ENCODE measurements at places on chromosomes 5 and 9.

- DNase-seq = no peak
Observed at GRCh38 chr5:109989994-109990722, 300.4 kb downstream of the MAN2A1 start.

DNA sequence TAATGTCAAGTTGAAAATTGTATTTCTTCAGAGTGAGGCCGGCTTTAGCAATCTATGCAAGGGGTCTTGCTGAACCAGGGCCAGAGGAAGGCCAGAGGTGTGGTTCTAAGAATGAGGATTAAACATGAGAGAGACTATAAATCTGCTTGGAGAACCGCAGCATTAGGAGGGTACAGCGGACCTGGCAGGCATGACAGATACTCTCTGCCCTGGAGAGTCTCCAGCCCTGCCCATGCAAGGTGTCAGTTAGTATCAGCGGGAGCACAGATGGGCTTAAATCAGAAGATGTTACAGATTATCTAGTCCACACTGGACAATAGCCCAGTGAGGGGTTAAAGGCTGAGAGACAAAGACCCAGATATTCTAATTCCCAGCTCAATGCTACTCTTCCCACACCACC is 11.5 kb upstream of the GPX3 start:
- no peak for DNase-seq

GRCh38 chr5:168120401-168121137 is 170.9 kb upstream of the WWC1 start:
- no peak for DNase-seq

GRCh38 chr9:103904242-103904641 is 189.9 kb upstream of the SMC2 start:
- no peak for DNase-seq

DNA sequence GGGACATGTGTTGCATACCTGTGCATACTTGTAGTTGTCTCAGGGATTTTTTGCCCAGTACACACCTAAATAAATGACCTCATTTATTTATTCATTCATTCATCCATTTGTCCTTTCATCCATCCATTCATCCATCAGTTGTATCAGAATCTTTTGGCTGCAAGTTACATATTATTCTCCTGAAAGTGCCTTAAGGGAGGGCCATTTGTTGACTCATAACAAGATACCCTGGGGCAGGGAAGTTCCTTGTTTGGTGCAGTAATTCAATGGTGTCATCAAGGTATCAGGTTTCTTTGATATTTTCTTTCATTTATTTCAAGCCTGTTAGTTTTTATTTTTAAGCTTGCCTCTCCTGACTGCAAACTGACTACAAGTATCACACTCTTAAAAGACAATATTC is 597.9 kb upstream of the TLE4 start:
- no peak for DNase-seq

DNA sequence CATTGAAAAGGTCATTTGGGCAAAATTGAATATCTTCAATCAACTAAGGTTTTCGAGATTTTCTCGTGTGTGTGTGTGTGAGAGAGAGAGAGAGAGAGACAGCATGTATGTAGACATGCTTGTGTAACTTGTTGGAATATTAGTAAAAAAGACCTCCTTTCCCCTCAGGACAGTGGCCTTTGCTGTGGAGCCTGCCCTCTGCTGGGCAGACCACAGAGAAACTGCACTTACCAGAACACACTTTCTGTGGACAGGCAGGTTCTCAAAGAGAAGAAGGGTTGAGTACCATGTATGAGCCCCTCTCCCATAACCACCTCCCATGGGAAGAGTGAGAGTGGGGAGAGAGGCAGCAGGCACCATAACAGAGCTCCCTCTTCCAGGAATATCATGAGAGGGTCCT is 45.6 kb downstream of the CFAP90 start:
- DNase-seq = no peak

DNA sequence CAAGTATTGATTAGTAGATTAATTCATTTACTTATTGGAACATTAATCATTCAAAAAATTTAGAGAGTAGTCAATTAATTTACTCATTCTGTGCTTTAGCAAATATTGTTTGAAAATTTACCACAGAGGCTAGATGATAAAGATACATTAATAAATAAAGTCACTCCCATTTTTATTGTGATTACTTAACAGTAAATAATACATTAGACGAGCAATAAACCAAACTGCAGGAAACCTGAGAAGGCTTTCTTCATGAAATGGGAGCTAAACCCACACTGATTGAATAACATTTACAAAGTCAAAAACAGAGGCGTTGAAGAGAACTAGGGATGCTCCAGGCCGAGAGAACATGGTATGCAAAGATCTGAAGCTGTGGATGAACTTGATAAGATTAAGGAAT is 38.8 kb upstream of the PRDM9 start:
- DNase-seq = no peak

- no peak for DNase-seq
Observed at GRCh38 chr5:139985733-139986132, 57.4 kb downstream of the NRG2 start.

DNA sequence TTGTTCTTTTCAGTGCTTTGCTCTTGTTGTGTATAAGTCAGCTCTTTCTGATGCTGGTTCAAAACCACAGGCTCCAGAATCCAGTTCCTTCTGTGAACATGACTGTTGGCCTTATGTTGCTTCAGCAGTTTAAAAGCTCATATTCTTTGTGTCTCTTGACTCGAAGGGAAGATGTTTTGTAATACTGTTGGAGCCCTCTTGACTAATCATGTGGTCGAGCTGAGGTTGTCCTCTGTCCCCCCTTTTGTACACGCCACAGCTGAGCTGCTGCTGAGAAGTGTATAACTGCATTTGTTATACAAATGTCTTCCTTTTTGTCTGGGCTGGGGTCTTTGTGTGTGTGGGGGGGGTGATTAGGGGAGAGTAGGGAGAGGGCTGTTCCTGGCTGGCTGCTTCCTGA is 35.8 kb downstream of the SLC36A1 start:
- no peak for DNase-seq

DNA sequence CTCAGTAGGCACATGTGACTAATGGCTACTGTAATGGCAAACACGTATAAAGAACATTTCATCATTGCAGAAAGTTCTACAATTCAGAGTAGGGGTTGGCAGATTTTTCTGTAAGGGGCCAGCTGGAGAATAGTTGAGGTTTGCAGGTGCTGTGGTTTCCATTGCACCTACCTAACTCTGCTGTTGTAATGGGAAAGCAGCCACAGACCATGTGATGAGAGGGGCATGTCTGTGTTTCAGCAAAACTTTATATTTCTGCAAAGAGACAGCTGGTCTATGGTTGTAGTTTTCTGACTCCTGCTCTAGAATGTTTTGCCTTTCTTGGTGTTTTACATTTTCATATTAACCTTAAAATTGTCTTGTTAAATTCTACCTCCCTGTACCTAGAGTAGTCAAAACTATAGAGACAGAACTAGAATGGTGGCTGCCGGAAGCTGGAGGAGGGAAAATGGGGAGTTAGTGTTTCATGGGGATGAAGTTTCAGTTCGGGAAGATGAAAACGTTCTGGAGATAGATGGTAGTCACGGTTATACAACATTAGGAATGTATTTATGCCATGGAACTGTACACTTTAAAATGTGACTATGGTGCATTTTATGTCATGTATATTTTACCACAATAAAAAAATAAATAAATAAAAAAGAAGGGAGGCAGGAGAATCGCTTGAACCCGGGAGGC is 44.3 kb downstream of the NUP214 start:
- DNase-seq = no peak

DNA sequence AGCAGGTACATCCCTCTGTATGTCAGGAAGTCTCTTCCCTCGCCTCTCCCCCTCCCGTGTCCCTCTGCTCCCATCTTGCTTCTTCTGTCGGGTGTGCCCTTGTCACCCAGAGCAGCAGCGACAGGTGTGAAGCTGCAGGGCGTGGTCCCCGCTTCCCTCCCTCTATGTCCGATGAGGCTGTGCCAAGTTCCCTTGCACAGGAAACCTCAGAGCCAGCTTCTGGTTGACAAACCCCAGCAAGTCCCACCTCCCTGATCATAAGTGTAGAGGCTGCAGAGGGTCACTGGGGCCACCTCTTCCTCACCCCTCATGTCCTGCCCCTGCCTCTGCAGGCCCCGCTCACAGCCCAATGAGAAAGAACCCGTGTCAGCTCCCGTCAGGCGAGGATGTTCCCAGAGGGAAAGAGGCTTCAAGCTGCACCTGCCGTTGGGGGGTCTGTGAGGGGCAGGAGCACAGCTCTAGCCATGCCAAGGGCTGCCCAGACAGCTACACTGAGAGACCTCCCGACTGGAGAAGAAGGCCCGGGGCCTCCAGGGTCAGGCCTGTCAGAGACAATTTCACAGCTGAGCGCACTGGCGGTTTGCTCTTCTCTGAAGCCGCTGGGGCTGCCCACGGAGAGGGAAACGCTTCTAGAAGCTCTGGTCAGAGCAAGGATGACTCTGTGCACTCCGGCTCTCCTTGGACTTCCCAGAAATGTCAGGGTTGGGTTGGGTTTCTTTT is 73.3 kb downstream of the AK8 start:
- DNase-seq = no peak

All from iPS DF 19.7 (cell line).